Myocyte (in vitro differentiated cells): ENCODE measurements at places on chromosomes 4 and X. TPM values are rescaled to one million over a fixed set of nuclear protein-coding genes. Genes with fewer than 3 reads are reported as not detected.

GRCh38 chr4:118395057-118395644, 42.3 kb upstream of the PRSS12 start:
- DNase-seq: no peak

DNA sequence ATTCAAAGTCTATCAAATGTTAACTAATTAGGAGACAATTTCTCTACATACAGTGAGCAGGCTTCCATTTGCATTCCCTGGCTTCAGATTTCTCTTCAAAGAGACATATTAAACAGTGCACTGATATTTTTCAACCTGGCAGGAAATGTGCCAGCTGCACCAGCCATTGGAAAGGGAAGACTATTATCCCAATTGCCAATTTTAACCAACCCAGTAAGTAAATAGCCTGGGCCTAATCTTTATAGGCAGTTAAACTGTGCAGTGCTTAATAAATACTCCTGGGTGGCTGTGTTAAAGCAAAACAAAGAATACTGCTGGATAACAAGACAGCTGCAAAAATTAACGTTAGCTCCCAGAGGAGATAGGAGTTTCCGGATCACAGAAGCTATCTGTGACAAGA, 111.9 kb upstream of the GALNT7 start:
- no peak for DNase-seq

CLDN34 gene
- total RNA-seq: not detected in 2 replicates

DNA sequence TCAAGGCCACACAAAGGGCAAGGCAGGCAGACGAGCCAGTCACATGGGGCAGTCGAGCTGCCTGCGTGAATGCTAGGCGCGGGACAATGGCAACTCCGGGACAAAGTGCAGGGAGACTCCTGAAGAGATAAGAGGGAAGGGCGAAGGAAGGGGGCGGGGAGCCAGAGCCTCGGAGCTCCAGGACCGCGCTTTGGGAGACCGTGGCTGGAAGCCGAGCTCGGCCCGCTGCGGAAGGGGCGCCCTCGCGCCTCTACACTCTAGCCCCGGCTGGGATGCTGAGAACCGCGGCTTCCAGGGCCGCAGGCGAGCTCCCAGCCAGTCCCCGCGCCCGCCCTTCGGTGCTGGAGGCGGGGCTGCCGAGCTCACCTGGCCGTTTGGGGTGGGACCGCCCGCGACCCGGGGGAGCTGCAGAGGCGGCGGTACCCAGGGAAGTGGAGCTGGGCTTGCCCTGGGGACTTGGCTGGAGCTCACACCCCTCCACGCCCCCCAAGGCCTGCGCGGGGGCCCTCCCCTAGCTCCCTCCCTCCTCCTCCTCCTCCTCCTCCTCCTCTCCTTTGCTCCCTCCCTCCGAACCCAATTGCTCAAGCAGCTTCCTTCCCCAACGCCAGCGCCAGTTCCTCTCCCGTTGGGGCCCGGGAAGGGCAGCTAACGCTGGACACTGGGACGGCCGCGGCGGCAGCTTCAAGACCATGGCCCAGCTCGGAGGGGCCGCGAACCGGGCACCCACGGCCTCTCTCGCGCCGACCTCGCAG, at the start of gene SOWAHD:
Gene SOWAHD (plus strand): TSS at position 610 of the 752 bp plus-strand sequence. CDS start 80 bp downstream, at position 690.
- DNase-seq: no peak
